ENCODE measurements at places on chromosomes 3 and 15. TPM values are rescaled to one million over a fixed set of nuclear protein-coding genes. Genes with fewer than 3 reads are reported as not detected.

The CCR9 gene
- polyA plus RNA-seq, result 6.3 TPM

The C3orf85 gene
- polyA plus RNA-seq, result not detected

The MORC1 gene
- polyA plus RNA-seq, result not detected

The GOLGA6L10 gene
- polyA plus RNA-seq, result 0.19 TPM

The TM6SF1 gene
- polyA plus RNA-seq, result 0.29 TPM

The TSC22D2 gene
- polyA plus RNA-seq, result 13.8 TPM

The CNTN6 gene
- polyA plus RNA-seq, result not detected

The GOLGA6B gene
- not detected for polyA plus RNA-seq

The POC1A gene
- 1.2 TPM for polyA plus RNA-seq

The EFL1 gene
- 17.4 TPM for polyA plus RNA-seq

The AP2M1 gene
- polyA plus RNA-seq, result 249 TPM

The PIGZ gene
- polyA plus RNA-seq, result 2.1 TPM

The ADAMTS17 gene
- polyA plus RNA-seq, result not detected

The SOX14 gene
- polyA plus RNA-seq, result not detected

The CYP8B1 gene
- polyA plus RNA-seq, result not detected

The ALDH1L1 gene
- polyA plus RNA-seq, result not detected

The UROC1 gene
- polyA plus RNA-seq, result not detected

The CFAP100 gene
- not detected for polyA plus RNA-seq

The SLC22A14 gene
- not detected for polyA plus RNA-seq

The NOX5 gene
- not detected for polyA plus RNA-seq

The WDR82 gene
- 55.0 TPM for polyA plus RNA-seq

The SUCNR1 gene
- polyA plus RNA-seq, result not detected

The RUBCN gene
- polyA plus RNA-seq, result 46.5 TPM

The GOLGA6A gene
- polyA plus RNA-seq, result not detected

The CHCHD4 gene
- 18.7 TPM for polyA plus RNA-seq

The COL6A6 gene
- not detected for polyA plus RNA-seq

The CCPG1 gene
- 32.6 TPM for polyA plus RNA-seq

The VEPH1 gene
- not detected for polyA plus RNA-seq

The DUOXA2 gene
- not detected for polyA plus RNA-seq

The FAM3D gene
- not detected for polyA plus RNA-seq

The SCAMP2 gene
- 157 TPM for polyA plus RNA-seq

The ARRDC4 gene
- polyA plus RNA-seq, result 0.90 TPM

The ZNF621 gene
- 3.8 TPM for polyA plus RNA-seq

The SLC22A13 gene
- polyA plus RNA-seq, result not detected

The SH2D7 gene
- polyA plus RNA-seq, result not detected

The MESP1 gene
- 1.8 TPM for polyA plus RNA-seq

Measured in IgD-negative memory B cell (primary cell).